ENCODE measurements at places on chromosomes 3 and 15.
A peak's percentile ranks its signal among the peaks of the same experiment; 100 is the strongest.

GRCh38 chr3:40593351-40593750, 68.6 kb downstream of the ZNF621 start:
- no peak for DNase-seq

DNA sequence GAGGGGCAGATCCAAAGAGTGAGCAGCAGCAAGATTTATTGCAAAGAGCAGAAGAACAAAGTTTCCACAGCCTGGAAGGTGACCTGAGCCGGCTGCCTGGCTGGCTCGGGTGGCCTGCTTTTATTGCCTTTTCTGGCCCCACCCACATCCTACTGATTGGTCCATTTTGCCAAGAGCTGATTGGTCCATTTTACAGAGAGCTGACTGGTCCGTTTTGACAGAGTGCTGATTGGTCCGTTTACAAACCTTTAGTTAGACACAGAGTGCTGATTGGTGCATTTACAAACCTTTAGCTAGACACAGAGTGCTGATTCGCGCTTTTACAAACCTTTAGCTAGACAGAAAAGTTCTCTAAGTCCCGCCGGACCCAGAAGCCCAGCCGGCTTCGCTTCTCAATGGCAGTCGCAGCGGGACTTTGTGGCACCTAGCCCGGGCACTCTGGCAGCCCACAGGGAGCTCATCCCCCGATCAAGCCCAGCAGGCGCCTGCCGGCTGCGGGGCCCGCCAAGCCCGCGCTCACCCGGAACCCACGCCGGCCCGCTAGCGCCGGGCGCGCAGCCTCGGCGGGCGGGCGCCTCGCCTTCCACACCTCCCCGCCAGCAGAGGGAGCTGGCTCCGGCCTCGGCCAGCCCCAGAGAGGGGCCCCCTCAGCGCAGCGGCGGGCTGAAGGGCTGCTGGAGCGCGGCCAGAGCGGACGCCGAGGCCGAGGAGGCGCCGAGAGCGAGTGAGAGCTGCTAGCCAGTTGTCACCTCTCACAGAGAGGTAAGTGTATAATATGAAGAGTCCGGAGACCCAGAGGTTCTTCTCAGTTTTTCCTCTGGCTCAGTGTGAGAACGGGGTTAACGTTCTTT, 339.2 kb downstream of the CHL1 start:
- no peak for DNase-seq

GRCh38 chr3:4507024-4507596, 14.0 kb downstream of the ITPR1 start:
- DNase-seq, result no peak

GRCh38 chr3:155420406-155420805, 126.9 kb upstream of the STRIT1 start:
- DNase-seq, result no peak

DNA sequence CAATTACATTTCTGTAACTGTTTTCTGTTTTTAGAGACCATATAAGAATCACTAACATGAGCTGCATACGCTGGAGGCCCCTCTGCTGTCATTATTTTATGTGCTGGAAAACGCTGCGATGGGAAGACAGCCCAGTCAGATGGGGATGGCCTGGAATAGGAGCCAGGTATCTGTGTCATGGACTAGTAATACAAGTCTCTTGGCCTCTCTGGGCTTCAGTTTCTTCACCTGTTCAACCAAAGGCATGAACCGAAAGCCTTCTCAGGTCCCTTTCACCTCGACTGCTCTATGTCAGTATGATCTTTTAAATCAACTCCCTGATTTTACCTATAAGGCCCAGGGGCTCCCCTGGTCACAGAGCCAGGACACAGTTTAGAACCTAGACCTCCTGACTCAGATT, 14.6 kb upstream of the RFTN1 start:
- no peak for DNase-seq

DNA sequence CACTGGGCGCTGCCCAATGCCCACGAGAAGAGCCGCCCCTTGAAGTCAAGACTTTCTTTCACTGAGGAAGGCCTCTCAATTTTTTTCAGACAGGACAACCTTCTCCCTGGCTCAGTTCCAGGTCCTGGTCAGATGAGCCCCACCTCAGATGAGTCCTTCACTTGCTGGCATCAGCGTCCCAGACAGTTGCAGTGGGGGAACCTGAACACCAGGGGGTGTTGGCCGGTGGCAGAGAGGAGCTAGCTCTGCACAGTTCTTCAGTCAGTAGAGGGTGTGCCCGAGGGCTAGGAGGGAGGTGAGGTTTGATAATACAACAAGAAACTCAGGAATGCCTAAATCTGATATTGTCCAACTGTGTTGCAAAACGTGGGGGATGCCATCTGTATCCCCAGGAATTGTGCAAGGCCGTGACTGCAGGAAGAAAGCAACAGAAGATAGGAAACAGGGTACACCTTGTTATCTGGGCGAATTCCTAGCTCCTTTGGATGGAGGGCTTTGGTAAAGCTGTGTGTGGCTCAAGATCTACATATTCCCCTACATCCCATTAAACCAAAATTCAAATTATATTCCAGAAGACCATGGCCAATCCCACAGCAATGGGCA, 34.3 kb downstream of the CCR3 start:
- DNase-seq, result peak; percentile 56

DNA sequence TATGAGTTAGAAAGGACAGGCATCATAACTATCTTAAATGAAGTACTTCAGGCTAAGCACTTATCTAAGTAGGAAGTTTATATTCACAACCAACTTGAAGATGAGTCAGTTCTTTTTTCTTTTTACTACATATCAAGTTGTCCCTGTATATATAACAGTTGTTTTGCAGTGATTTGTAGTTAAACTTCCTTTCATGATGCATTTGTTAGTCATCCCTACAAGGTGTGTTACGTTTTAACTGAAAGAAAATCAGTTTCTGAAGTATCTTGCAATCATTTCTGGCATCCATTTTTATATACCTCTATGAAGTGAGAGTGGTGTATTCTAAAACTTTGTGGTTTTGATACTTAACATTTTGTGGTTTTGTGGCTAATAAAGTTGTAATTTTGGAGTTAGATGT, 46.1 kb downstream of the ZFAND6 start:
- no peak for DNase-seq

GRCh38 chr15:95990833-95991232, 339.7 kb upstream of the NR2F2 start:
- no peak for DNase-seq

DNA sequence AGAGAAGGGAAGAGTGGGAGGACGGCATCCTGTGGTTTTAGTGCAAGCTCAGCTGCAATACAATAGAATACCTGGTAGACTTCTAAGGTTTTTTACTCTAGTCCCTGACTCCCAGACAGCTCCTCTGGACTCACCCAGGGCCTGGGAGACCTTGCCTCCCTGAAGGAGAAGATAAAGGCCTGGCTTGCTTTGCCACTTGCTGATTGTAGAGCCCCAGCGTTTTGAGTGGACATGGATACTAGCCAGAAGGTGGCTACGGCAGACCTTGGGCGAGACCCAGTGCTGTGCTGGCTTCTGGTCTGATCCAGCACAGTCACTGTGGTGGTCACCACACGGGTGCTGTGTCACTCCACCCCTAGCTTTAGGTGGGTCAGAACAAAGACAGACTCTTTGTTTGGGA, 72.2 kb upstream of the TTC14 start:
- no peak for DNase-seq

DNA sequence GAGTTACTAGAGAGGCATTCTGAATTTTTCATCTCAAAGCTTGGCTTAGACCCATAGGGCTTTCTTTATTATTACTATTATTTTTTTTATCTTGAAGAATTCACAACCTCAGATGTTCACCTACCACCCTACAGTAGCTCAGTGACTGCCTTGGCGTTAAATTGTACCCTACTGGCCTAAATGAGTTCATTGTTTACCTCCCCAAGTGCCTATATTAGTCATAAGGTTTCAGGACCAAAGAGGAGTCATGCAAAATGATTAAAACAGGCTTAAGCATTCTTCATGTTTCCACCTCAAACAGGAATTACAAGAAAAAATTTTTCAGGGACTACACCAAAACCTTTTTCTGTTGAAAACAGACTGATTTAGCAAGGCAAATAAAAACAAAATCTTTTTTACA, 751.5 kb downstream of the SQOR start:
- DNase-seq, result no peak

DNA sequence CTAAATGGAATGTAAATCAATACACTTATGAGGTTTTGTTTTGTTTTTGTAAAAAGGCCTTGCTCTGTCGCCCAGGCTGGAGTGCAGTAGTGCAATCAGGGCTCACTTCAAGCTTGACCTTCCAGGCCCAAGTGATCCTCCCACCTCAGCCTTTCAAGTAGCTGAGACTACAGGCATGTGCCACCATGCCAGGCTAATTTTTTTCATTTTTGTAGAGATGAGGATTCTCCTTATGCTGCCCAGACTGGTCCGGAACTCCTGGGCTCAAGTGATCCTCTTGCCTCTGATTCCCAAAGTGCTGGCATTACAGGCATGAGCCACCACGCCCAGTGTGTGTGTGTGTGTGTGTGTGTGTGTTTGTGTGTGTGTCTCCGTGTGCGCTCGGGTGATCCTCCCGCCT, 1.3 kb upstream of the TRIP4 start:
- DNase-seq, result no peak

- no peak for DNase-seq
Observed at GRCh38 chr3:106006571-106006970, 137.8 kb upstream of the CBLB start.

DNA sequence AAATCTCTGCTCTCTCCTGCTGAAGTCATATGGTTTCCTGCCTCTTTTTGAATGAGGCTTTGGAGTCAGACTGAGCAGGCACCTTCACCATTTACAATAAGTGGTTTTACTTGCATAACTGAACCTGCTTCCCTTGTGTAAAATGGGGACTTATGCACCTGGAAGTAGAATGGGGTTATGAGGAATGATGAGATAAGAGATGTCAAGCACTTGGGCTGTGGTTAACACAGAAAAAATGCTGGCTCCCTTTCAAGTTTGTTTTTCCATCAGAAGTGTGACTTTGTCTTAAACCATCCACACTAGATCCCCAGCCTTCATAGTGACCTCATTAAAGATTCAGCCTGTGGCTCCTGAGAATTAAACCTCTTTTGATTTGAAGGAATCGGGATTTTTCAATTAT, 5.2 kb downstream of the EXOSC7 start:
- no peak for DNase-seq

DNA sequence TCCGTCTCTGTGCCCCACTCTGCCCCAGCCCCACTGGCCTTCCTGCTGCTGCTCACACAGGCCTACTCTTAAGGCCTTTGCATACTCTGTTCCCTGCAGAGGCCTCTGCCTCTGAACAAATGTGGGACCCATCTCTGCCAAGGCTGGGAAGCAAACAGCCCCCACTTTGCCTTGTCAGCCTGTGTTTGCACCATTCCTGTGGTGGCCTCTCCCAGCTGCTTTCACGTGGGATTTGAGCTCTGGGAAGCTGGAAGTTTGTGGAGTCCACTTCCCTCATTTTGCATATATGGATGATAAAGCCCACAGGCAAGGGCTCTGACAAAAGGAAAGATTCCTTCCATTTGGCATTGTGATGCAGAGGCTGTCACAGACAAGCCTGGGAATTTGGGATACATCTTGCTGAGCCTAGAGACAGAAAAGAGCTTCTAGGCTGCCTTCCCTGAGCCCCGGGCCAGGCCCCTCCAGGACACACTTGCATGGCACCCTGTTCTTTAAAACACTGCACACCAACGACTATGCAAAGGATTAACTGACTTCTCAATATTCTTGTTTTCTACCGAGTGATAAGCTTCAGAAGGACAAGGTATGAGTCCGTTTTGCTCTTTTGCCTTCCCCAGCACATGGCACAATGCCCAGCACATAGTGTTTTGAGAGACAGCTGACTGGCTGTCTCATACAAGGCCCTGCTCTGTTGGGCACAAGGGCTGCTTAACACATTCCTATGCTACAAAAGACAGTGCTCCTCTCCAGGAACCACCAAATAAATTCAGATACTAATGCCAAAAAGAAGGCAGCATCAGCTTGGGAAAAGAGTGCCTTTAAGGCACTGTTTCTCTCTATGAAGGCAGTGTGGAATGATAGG, 120.7 kb upstream of the TOPAZ1 start:
- DNase-seq, result no peak
